ENCODE measurements at places on chromosomes 2 and 18.

GRCh38 chr2:119123389-119123788 is 35.2 kb downstream of the C1QL2 start:
- peaks cover 31% of the 10 kb centered on the region for H3K4me1 ChIP-seq
- no peak overlapping the region for H3K27ac ChIP-seq
- DNase-seq = no peak
- H3K27me3 ChIP-seq = no peaks in the 10 kb centered on the region

DNA sequence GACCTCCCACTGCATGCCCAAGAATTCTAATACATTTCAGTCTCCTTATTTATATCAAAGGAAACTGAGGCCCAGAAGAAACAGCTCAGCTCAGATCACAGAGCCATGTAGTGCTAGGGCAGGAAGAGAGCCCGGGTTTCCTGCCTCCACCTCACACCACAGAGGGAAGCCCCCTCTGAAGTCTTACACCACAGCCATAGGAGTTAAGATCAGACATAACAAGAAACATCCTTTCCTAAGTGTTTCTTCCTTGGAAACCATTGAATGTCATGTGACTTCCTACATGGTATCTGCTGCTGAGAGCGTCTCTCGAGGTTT is 102.1 kb downstream of the MTCL1 start:
- no peak overlapping the region for H3K27ac ChIP-seq
- no peak for DNase-seq
- H3K4me3 ChIP-seq = no peak overlapping the region
- no peaks in the 10 kb centered on the region for H3K4me1 ChIP-seq

GRCh38 chr2:65638443-65638842 is 206.0 kb upstream of the SPRED2 start:
- no peak overlapping the region for H3K27ac ChIP-seq
- H3K4me3 ChIP-seq = no peak overlapping the region
- H3K4me1 ChIP-seq = no peaks in the 10 kb centered on the region
- no peaks in the 10 kb centered on the region for H3K36me3 ChIP-seq

GRCh38 chr2:102632380-102633175 is 13.2 kb downstream of the SLC9A2 start:
- no peak overlapping the region for H3K27ac ChIP-seq
- no peaks in the 10 kb centered on the region for H3K27me3 ChIP-seq

DNA sequence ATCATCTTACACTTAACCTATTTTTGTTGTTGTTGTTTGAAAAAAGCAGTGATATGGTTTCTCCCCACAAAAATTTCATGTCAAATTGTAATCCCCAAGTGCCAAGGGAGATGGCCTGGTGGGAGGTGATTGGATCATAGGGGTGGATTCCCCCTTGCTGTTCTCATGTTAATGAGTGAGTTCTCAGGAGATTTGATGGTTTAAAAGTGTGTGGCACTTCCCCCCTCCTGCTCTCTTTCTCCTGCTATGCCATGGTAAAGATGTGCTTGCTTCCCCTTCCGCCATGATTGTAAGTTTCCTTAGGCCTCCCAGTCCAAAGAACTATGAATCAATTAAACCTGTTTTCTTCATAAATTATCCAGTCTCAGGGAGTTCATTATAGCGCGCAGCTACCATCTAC is 1362.7 kb upstream of the FAM98A start:
- H3K27me3 ChIP-seq = no peaks in the 10 kb centered on the region
- peak; percentile 24 for DNase-seq

- H3K36me3 ChIP-seq = no peaks in the 10 kb centered on the region
- no peak overlapping the region for H3K4me3 ChIP-seq
- H3K27me3 ChIP-seq = no peaks in the 10 kb centered on the region
- H3K4me1 ChIP-seq = no peaks in the 10 kb centered on the region
- no peak for DNase-seq
- H3K27ac ChIP-seq = no peak overlapping the region
These were observed 170.0 kb upstream of the COPS8 start for GRCh38 chr2:236915726-236916125.

GRCh38 chr2:20213651-20214565 is 11.0 kb downstream of the SDC1 start:
- no peaks in the 10 kb centered on the region for H3K27me3 ChIP-seq
- 0 out of 2 replicates have a peak, but pooled peaks cover 10% of the 10 kb centered on the region for H3K4me1 ChIP-seq
- no peak overlapping the region for H3K4me3 ChIP-seq
- 0 out of 2 replicates have a peak overlapping the region, but pooled peaks have one; percentile 9 for H3K27ac ChIP-seq
- DNase-seq = no peak

DNA sequence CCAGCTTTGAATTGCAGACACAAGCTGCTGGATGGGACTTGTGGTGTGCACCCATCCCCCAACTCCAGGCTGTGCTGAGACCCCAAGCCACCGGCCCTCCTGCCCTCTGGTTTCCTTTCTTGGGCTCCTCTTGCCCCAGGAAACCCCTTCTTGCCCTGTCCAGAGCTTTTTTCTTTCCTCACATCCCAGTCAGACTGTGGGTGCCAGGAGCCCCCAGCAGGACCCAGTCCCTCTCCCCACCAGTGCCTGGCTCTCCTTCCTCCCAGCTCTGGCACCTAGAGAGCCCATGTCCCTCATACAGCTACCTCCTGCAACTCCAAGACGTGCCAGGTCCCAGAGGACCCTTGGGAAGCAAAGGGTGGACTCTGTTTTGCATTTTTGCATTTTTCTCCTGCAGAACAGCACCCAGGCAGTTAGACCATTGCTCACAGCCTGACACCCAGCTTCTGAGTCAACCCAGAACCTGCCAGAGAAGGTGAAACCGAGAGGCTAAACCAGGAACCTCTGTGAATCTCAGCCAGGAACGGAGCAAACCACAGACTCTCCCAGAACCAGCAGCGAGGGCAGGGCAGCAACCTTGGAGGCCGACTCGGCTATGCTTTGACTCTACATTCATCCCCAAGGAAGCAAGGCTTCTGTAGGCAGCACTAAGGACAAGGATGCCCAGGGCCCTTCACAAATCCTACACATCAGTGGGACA is 221.1 kb downstream of the ANAPC1 start:
- H3K4me1 ChIP-seq = no peaks in the 10 kb centered on the region
- no peaks in the 10 kb centered on the region for H3K36me3 ChIP-seq
- no peaks in the 10 kb centered on the region for H3K27me3 ChIP-seq
- no peak for DNase-seq
- H3K4me3 ChIP-seq = no peak overlapping the region

GRCh38 chr2:215140166-215140707 is 1.8 kb upstream of the ABCA12 start:
- no peaks in the 10 kb centered on the region for H3K36me3 ChIP-seq
- no peak overlapping the region for H3K27ac ChIP-seq
- no peak for DNase-seq
- no peaks in the 10 kb centered on the region for H3K4me1 ChIP-seq
- H3K27me3 ChIP-seq = no peaks in the 10 kb centered on the region

DNA sequence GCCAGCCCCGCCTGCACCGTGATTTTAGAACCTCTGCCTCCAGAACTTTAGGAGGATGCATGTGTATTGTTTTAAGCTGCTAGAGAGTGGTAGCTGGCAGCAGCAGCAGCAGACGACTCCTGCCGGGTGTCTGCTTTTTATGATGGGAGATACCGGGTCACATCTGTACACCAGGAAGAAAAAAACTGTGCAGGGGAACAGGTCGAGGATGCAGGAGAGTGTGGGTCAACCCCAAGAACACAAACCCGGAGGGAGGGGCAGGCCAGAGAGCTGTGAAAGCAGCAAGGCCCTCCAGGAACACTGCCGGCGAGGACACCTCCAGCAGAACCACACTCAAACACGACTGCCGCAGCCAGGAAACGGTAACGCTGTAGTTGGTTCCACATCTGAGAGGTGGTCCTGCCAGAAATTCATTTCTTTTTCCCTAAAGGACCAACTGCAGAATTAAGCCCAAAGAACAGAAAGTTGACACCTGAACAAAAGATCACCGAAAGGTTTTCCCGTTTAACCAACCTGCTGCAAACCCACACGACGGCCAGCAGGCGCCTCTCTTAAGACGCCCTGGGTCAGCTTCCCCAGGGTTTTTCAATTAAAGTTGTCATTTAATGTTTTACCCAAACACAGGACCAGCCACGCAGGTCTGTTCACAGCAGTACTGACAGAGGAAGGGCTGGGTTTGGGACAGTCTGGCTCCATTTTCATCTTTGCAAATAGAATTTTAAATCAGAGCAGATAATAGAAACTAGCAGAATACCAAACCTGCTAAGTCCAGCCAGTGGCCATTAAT is 60.5 kb downstream of the NDUFA10 start:
- H3K36me3 ChIP-seq = 0 out of 2 replicates have a peak, but pooled peaks cover 1% of the 10 kb centered on the region
- peak; percentile 19 for DNase-seq
- H3K4me1 ChIP-seq = no peaks in the 10 kb centered on the region
- no peaks in the 10 kb centered on the region for H3K27me3 ChIP-seq
- H3K4me3 ChIP-seq = no peak overlapping the region

DNA sequence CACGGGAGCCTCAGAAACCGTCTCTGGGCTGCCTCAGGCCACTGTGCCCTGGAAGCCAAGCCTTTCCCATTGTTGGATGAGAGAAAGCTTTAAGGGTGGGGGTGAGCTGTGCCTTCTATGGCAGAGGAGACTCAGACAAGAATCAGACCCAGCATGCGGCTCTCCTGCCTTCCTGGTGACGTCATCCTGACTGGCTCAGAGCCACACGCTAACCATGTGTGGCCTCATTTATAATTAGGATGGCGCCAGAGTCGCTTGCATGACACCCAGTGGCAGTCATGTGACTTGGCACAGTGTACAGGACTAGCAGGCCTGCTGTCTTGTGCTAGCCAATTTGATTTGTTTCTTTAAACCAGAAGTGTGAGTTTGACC is 99.1 kb downstream of the SH3BP4 start:
- H3K36me3 ChIP-seq = peaks cover 4% of the 10 kb centered on the region
- no peaks in the 10 kb centered on the region for H3K27me3 ChIP-seq
- no peak overlapping the region for H3K4me3 ChIP-seq
- H3K4me1 ChIP-seq = no peaks in the 10 kb centered on the region
- no peak overlapping the region for H3K27ac ChIP-seq
- no peak for DNase-seq

DNA sequence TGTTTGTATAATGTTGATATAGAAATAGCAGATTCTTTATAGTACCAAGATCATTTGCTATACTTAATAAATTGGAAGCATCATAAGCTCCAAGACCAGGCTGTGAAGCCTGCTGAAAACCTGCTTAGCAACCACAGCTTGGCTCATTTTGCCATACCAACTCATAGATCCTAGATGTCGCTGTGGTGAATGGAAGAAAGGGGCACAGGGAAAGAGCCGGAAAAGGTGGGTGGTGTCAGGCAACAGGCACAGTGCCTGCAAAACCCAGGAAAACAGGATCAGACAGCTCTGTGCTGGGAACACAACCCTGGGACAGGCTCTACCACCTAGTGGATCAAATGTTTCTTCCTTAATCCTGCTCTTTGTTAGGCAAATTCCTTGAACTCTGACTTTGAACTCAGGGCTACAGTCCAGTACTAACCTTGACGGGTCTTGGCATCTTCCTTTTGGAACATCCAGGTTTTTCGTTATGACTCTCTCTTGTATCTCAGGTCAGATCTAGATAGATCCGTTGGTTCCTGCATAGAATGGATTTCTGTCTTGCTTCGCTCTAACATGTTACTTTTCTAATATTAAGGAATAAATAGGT is 31.6 kb downstream of the TWSG1 start:
- DNase-seq = peak; percentile 91
- no peak overlapping the region for H3K27ac ChIP-seq
- H3K4me3 ChIP-seq = no peak overlapping the region

GRCh38 chr18:51654488-51655326 is 457.2 kb upstream of the MEX3C start:
- no peak overlapping the region for H3K4me3 ChIP-seq
- H3K27me3 ChIP-seq = no peaks in the 10 kb centered on the region
- H3K4me1 ChIP-seq = peaks cover 15% of the 10 kb centered on the region
- DNase-seq = peak; percentile 64
- no peak overlapping the region for H3K27ac ChIP-seq
- no peaks in the 10 kb centered on the region for H3K36me3 ChIP-seq

GRCh38 chr2:152166633-152167032 is 8.9 kb downstream of the STAM2 start:
- DNase-seq = no peak
- H3K4me1 ChIP-seq = no peaks in the 10 kb centered on the region
- no peak overlapping the region for H3K4me3 ChIP-seq
- H3K27ac ChIP-seq = no peak overlapping the region
- no peaks in the 10 kb centered on the region for H3K36me3 ChIP-seq

DNA sequence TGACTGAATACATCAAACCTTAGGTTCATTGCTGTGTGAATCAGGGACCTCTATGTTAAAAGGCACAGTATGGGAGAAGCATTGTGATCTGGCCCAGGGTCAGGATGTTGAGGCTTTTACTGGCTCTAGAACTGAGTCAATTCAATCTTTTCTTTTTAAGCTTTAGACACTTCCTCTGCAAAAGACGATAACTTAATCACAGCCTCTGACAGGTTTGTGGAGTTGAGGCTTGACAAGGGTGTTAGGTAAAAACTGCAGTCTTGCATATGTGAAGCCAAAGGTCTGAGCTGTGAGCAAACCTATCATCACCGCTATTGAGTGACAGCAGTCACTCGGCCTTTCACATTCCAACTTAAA is 17.3 kb upstream of the ARHGAP25 start:
- no peaks in the 10 kb centered on the region for H3K4me1 ChIP-seq
- no peak overlapping the region for H3K27ac ChIP-seq
- no peak for DNase-seq
- H3K36me3 ChIP-seq = no peaks in the 10 kb centered on the region

DNA sequence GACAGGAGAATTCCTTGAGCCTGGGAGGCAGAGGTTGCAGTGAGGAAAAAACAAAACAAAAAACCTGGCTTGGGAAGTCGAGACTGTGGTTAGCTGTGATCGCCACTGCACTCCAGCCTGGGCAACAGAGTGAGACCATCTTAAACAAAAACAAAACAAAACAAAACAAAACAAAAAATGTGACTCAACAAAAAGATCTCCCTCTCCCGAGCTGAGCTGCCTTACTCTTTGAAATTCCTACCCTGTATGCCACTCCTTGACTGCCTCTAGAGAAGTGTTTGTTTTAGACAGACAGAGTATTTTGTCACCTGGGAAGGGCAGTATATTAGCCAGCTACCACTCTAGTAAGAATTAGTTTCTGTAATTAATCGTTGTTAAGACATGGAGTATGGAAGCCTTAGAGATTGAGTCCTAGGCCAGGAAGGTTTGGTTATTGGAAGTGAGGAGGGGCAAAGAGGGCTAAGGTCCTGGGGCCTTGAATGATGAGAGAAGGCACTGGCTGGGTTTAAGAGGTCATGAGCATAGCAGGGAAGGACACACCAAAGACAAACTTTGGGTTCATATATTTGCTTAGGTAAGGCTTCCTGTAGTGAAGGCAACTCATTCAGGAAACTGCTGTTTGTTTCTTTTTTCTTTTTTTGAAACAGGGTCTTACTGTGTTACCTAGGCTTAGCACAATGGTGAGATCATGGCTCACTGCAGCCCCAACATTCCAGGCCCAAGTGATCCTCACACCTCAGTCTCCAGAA is 56.0 kb downstream of the HAUS1 start:
- H3K4me1 ChIP-seq = peaks cover 4% of the 10 kb centered on the region
- no peak overlapping the region for H3K4me3 ChIP-seq
- H3K27ac ChIP-seq = no peak overlapping the region
- DNase-seq = no peak
- H3K36me3 ChIP-seq = no peaks in the 10 kb centered on the region

DNA sequence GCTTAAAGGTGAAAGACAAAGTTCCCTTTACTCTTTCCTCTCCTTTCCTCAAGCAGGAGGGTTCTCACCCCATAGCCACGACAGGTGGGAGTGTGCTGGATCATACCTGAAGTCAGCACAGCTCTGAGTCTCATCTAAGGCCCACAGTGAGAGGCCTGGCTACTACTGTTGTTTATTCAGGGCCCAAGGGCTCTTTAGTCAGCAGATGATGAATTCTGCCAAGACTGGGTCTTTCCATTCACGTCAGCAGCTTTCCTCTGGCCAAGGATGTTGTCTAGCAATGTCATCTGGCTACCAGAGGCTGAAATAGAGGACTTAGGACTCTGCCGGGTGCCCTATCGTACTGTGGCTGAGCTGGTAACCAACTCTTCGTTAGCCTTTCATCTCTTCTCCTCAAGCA is 308.4 kb upstream of the THUMPD2 start:
- DNase-seq = no peak
- H3K27me3 ChIP-seq = no peaks in the 10 kb centered on the region
- no peak overlapping the region for H3K27ac ChIP-seq
- H3K4me1 ChIP-seq = no peaks in the 10 kb centered on the region
- no peaks in the 10 kb centered on the region for H3K36me3 ChIP-seq

Data from GM23338 (cell line).